ENCODE measurements at places on chromosomes 6 and 20.
A peak's percentile ranks its signal among the peaks of the same experiment; 100 is the strongest.

DNA sequence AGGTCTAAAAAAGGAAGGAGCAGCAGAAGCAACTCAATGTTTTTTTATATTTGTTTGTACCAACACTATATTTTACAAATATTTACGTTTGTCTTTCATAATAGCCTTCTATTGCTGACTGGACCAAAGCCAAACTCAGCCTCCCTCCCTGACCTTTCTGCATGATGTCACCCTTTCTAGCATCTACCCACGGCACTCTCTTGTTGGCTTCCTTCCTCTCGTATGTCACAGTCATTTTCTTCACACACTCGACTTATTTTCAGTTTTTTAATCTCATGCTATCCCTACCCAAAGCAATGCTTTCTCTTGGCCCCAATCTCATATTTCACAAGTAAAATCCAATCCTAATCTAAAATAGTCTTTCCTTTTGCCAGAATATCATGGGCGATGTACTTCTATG is 16.3 kb upstream of the FAM8A1 start:
- peak; percentile 63 for DNase-seq

DNA sequence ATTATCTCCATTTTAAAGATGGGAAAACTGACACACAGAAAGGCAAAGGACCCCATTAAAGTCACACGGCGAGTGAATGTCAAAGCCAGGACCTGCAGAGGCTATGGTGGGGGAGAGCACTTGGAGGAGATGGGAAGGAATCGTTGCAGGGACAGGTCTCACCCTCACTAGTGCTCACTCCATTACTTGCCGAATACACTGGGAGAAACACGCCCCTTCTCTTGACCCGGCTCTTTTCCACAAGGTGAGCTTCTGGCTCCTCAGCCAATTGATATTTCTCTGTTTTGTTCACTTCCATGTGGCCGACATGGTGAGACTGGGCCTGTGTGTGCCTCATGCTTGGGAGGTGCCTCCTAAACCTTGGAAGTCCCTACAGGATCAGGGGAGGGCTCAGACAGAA is 117.8 kb upstream of the KCNG1 start:
- DNase-seq, result no peak

GRCh38 chr6:102571236-102571908 is 1177.9 kb downstream of the GRIK2 start:
- no peak for DNase-seq

DNA sequence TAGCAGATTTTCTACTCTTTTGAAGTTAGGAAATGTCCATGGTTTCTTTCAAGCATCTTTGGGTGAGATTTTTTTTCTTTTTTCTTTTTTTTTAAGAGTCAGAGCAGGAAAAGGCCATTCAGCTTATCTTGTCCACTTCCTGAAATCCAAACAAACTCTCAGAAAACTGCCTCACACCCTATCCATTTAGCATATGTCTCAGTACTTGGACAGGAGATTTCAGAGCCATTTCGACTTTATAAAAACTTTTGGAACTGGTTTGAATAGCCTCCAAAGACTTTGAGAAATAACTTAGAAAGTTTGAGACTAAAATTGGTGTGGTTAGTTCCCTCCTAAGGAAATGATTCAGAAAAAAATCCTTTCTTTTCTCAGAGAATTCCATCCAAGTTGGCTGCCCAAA is 125.1 kb downstream of the MYLK4 start:
- no peak for DNase-seq

DNA sequence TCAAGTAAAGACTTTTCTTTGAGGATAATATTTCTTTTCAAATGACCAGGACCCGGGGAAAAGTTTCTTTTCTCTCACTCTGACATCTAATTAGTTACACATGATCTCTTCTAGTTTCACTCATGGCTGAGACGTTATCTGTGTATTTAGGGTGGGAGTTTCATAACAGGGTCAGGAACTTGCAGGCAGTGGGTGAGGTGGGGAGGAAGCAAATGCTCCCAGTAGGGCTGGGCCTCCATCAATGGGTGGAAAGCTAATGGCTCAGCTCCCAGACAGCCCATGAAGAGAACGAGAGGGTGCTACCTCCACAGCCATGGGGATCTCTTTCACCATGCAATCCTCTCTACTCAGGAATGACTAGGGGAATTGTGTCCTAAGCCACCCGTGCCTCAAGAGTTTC is 119.3 kb downstream of the F13A1 start:
- DNase-seq, result no peak

DNA sequence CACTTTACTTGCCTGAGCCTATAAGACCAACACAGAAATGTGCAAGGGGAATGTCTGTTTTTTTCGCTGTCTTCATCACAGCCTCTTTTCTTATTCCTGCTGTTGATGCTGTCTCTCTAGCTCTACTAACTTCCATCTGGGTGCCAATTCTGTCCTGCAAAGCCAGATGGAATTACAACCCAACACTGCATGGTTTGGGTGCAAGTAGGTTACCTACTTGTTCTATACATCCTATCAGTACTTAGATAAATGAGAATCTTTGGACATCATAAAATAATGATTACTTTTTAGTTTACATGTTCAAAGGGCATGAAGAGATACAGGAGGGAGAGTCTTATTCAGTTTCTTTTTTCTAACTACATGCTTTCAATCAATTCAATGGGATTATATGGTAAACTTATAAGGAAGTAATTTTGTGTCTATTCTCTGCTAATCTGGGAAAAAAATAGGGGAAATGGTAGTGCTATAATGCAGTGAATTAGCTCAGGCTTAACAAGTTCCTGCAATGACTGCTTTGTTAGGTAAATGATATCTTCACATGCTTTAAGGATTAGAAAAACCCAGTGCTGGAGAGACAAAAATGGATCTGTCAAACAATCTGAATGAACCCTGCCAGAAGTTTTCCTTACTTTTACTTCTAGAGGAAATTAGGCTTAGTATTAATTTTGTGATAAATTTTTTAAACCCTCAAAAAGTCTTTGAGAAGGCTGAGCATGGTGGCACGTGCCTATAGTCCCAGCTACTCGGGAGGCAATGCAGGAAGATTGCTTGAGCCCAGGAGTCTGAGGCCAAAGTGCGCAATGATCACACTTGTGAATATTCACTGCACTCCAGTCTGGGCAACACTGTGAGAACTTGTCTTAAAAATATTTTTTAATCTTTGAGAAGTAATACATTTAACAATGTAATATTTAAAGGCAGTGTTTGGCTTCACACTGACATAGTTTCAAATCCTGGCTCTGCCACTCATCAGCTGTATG is 86.5 kb upstream of the E2F3 start:
- DNase-seq, result no peak

GRCh38 chr20:1950836-1951235 is 43.0 kb downstream of the PDYN start:
- no peak for DNase-seq

GRCh38 chr6:142872376-142872775 is 72.6 kb downstream of the HIVEP2 start:
- no peak for DNase-seq

DNA sequence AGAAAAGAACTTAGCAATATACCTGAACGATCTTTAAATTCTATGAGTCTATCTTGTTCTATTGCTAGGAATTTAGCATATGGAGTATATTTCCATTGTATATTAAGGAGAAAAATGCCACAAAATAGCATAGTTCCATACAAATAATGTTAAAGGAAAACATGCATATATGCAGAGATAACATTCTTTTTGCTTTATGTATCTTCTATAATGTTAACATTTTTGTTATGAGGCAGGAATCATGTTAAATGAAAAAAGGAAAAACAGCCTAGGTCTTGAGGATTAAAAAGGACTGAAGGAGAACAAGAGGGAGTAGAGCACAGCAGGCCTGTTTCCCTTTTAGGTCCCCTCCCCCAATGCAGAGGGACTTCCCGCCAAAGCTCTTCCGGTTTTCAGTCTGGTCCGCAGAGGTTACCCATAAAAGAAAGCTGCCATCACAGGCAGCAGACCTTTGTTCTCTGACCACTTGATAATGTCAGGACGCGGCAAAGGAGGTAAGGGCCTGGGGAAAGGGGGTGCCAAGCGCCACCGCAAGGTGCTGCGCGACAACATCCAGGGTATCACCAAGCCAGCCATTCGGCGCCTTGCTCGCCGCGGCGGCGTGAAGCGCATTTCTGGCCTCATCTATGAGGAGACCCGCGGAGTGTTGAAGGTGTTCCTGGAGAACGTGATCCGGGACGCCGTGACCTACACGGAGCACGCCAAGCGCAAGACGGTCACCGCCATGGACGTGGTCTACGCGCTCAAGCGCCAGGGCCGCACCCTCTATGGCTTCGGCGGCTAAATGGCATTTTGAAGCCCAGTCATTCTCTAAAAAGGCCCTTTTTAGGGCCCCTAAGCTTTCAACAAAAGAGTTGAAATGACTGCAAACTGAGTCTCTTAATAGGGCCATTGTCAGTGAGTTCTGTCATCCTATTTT is 108.4 kb upstream of the PRSS16 start:
- no peak for DNase-seq

DNA sequence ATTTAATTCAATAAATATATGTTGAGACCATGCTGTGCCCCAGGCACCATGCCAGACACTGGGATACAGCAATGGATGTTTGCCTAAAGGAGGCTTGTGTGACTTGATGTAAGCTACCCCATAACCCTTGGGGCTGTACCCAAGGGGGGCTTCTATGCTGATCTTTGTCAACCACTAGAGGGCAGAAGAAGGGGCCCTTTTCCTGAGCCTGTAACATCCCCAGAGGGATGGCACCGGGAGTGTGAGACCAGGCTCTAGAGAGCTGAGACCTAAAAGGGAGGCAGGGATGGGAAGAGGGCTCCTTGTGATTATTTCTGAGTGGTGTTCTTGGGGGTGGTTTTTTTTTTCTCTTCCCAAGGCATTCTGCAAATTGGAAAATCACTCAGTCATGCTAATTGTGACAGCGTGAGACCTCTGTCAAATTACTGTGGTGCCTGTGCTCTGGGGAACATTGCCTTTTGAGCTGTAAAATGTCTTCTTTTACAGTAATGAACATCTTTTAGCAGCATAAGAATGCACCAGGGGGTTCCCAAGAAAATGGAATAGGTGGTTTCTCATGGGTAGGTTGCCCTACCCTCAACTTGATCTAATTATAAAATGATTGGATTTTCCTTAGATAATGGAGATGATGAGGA is 138.7 kb upstream of the SLC24A3 start:
- no peak for DNase-seq

DNA sequence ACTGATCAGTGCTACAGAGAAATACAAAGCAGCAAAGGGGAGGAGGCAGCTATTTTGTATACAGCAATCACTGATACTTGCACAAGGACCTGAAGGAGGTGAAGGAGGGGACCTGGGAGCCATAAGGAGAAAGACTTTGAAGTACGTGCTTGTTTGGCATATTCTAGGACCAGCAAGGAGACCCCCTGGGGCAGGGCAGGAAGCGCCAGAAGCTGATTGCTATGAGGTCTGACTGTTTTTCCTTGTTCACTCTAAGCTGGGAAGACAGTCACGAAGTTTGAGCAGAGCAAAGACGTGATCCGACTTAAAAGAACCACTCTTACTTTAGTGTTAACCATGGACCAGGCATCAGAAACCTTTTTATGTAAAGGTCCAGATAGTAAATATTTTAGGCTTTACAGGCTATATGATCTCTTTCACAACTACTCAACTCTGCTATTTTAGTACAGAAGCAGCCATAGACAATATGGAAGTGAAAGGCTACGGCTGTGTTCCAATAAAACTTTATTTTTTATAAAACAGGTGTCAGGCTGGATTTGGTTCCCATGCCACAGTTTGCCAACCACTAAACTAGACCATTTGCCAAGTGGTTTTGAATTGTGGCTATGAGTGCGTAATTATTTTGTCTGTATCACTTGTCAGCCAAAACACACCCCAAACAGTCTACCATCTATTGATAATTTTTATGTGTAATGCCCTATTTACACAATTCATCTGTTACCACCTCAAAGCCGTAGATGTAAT is 217.9 kb downstream of the PRL start:
- DNase-seq, result no peak

DNA sequence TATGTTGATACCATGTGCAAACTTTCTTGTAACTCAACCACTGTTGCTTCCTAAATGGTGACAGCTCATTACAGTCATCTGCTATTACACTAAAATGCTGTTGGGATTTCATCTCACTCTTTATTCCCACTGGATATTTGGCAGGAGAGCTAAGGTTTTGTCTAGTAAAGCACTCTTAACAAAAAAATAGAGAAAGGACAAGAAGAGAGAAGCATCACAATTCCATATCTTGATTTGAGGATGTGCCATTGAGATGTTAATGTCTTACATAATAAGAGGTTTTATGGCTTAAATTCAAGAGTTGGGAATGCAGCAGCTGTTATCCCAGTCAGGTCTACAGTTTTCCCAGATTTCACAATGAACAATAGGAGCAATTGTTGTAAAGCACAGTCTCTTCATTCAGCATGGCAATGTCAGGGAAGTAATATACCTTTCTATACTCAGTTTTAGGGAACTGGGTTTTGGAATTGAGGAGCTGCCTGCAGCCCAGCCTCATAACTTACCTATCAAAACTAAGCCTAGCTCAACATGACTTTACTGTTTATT is 134.9 kb downstream of the ISM1 start:
- DNase-seq, result no peak

DNA sequence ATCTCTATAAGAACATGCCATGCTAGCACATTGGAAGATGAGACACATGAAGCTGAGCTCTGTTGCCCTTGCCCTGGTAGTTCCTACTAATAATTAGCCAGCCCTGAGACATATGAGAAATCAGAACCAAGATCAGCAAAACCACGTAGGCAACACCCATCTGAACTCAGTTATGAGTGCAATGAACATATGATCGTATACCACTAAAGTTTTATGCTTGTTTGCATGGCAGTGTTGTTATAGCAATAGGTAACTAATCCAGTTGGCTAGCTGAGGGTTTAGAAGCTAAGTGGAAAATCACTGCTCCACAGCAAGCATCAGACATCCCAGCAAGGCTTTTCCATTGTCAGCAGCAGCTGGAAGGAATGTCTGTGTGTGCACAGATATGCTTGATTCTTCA is 180.7 kb downstream of the BTBD3 start:
- no peak for DNase-seq

DNA sequence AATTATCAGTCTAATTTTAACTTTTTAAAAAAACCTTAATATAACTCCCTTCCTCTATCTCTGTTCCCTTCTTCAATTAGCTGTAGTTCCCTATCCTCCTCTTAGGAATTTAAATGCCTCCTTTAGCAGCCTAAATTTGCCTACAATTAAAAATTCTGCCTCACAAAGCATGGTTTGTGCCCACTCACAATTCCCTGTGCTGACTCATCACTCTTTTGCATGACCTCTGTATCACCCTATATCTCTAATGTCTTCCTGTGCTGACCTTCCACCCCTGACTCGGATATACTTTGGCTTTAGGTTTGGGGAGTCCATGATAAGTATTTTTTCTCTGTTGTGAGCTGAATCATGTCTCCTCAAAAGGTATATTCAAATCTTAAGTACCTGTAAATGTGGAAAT is 253.6 kb downstream of the RNF144B start:
- DNase-seq, result no peak

GRCh38 chr6:63272397-63272796 is 47.4 kb downstream of the LGSN start:
- DNase-seq, result peak; percentile 28

GRCh38 chr20:62896526-62896925 is 29.8 kb downstream of the DIDO1 start:
- DNase-seq, result no peak

DNA sequence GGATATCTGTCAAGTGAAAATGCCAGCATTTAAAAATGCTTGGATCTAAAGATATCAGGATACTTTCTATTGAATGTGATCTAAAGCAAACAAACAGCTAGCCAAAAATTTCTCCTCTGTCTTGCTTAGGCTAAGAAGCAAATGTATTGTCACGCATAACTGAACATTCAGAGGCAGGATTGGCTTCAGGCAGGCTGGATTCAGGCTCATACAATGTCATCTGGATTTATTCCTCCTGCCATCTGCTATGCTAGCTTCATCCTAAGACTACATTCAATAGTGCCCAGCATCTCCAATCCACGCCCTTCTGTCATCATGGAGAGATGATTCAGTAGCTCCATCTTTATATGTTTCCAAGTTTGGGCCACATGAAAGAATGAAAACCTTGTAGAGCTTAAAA is 27.1 kb downstream of the PFDN4 start:
- no peak for DNase-seq

All from AG08396 (cell line).